ENCODE measurements at places on chromosomes 6 and 20.

DNA sequence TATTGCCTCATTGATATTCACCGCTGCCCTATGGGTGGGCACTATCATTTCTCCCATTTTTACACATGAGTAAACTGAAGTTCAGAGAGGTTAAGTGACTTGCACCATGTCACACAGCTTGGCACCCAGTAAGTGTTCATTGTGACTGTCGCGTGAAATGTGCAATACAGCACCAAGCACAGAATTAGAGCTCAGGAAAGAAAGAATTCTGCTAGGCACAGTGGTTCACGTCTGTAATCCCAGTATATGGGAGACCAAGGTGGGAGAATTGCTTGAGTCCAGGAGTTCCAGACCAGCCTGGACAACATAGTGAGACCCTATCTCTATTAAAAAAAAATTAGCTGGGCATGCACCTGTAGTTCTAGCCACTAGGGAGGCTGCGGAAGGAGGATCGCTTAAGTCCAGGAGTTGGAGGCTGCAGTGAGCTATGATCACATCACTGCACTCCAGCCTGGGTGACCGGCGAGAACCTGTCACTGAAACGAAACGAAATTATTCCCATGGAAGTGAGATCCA, 626 bp downstream of the SLC13A3 start:
- H3K4me3 ChIP-seq = peak overlapping the region; percentile 79
- H3K36me3 ChIP-seq = peaks cover 10% of the 10 kb centered on the region
- DNase-seq = no peak
- peaks cover 64% of the 10 kb centered on the region for H3K27me3 ChIP-seq
- H3K27ac ChIP-seq = no peak overlapping the region

GRCh38 chr6:22124756-22125155, 172.1 kb downstream of the PRL start:
- H3K36me3 ChIP-seq = peaks cover 84% of the 10 kb centered on the region
- no peaks in the 10 kb centered on the region for H3K27me3 ChIP-seq
- H3K4me1 ChIP-seq = no peaks in the 10 kb centered on the region
- H3K4me3 ChIP-seq = no peak overlapping the region
- DNase-seq = no peak
- H3K27ac ChIP-seq = no peak overlapping the region

- no peaks in the 10 kb centered on the region for H3K36me3 ChIP-seq
- H3K4me3 ChIP-seq = no peak overlapping the region
These were observed 152.1 kb upstream of the STMND1 start for GRCh38 chr6:16949716-16950115.

DNA sequence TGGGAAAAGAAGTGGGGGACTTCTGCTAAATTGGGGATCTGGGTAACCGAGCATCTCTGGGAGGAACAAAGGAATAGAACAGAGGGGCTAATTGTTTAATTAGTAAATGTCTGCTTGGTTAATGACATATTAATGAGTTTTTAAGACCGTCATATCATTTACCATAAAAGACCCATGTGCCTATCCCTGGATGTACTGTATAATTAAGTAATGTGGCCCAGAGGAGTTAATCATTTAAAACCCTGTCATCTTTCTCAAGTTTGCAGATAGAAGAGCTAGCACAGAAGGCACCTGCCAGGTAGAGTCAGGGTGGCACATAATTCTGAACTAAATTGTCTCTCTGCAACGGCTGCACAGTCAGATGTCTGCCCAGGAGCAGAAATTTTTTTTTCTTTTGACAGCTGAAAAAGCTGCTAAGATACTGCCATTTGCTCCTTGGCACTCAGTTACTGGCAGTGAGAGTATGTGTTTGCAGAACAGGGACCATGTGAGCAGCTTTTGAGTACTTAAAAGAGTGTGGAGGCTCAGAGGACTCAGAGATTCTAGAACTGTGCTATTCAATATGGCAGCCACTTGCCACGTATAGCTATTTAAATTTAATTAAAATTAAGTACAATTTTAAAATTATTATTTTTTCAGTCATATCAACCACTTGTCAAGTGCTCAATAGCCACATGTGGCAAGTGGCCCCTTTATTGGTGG, 202.7 kb upstream of the SLC35B3 start:
- H3K27ac ChIP-seq = no peak overlapping the region
- H3K4me3 ChIP-seq = no peak overlapping the region
- peaks cover 22% of the 10 kb centered on the region for H3K4me1 ChIP-seq
- H3K27me3 ChIP-seq = peaks cover 12% of the 10 kb centered on the region

DNA sequence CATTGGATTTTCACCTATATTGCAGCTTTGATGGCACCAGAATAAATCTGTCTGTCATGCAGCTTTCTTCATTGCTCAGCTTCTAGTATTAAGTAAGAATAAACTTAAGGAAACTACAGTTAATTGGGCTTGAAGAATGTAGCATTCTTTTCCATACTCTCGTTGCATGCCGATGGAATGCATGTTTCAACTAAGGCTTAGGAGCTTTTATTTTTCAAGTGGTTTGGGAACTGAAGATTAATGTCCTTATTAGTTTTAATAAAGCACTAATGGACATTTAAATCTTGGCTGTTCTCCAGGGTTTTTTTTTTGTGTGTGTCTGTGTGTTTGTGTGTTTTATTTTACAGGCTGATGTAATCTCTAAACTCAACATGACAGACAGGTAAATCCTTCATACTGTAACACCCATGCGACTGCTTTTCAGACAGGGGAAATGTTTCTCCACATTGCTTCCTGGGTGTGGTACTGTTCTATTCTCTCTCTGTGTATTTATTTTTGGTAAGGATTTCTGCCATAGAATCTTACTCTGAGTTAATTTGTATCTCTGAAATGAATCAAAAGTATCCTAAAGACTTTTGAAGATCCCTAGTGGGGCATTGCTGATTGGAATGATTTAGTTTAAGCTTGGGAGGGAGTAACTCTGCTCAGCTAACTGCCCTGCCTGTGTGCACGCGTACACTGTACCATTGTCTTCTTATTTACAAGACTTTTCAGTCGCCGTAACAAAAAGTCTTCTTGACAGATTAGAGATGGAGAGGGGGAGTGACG, 38.0 kb downstream of the SLC9A8 start:
- no peak for DNase-seq
- H3K27me3 ChIP-seq = no peaks in the 10 kb centered on the region
- H3K36me3 ChIP-seq = peaks cover 7% of the 10 kb centered on the region
- no peak overlapping the region for H3K4me3 ChIP-seq

DNA sequence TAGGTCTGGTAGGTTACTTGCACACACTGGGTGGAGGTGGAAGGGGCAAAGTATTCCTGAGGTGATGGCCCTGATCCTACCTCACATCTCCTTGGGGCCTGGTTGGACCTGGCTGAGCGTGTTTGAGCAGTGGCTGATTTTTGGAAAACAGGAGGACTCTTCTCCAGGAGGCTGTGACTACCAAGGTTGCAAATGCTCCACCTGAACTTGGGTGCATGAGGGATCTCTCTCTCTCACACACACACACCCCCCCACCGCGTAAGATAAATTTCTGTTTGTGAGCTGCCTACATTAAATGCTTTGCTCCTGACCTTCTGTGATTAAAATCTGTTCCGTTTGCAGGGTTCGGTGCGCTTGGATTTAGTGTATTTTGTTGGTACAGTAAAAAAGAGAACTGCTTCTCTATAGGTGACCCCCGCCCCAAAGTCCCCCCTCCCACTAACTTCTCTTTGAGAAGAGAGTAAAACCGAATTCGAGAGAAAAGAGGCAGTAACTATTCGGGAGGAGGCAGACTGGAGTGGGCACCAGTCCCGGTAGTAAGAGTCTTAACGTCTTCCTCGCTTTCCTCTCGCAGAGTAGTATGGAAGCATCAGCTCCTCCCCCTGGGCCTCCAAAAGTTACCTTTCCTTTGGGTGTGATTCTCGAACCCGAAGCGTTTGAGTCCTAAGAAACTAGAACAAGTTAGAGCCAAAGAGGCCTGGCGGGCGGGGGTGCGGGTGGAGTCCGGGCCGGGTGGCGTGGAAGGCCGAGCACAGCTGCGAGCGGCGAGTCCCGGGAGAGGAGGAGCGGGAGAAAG, 585 bp upstream of the DSE start:
- H3K4me3 ChIP-seq = peak overlapping the region; percentile 93
- peak; percentile 3 for DNase-seq
- peaks cover 10% of the 10 kb centered on the region for H3K36me3 ChIP-seq

DNA sequence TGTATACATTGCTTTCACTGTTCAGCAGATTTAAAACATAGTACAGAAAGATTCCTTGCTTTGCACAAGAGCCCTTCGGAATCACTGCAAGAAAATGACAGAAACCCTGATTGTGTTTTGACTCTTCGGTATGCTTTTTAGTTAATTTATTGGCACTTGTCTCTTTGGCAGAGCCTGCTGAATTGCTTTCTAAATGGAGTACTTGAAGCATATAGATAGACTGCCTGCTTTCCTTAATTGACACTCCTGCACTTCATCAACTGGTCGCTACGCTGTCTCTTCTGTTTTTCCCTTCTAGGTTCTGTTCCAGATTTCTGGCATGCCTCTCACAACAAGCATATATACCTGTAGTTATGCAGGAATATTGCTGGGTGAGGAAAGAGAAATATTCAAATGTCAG, 22.4 kb upstream of the RBM24 start:
- no peak for DNase-seq
- no peaks in the 10 kb centered on the region for H3K36me3 ChIP-seq
- no peaks in the 10 kb centered on the region for H3K27me3 ChIP-seq
- H3K27ac ChIP-seq = no peak overlapping the region
- H3K4me1 ChIP-seq = no peaks in the 10 kb centered on the region

GRCh38 chr6:156154896-156155295, 622.3 kb upstream of the ARID1B start:
- H3K36me3 ChIP-seq = no peaks in the 10 kb centered on the region
- H3K27ac ChIP-seq = no peak overlapping the region
- H3K4me3 ChIP-seq = no peak overlapping the region
- no peaks in the 10 kb centered on the region for H3K27me3 ChIP-seq

DNA sequence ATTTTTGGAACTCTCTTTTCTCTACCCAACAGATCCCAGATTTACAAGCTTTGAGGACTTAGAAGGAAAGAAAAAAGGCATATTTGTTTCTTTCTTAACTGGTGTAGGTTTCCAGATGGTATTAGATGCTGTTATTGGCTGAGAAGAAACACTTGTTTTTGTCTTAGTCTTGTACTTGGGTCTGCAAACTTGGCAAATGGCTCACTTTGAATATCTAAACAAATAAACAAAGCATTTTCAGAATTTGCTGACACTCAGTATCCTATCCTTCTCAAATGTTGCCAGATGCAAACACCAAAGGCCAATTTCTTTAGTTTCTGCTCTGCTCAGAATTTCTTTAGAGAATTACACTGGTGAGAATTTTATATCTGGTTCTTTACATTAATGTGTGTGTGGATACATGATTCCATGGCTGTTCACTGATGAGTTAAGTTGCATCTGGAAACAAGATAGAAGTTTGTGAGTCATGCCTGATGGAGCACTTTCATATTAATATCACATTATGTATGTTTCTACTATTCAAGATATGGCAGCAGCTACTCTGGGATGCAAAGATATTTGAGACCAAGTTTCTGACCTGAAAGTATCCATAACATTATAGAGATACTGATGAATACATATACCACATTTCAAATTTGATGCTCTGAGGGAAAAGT, 43.7 kb upstream of the CEP162 start:
- no peaks in the 10 kb centered on the region for H3K36me3 ChIP-seq
- H3K27me3 ChIP-seq = peaks cover 3% of the 10 kb centered on the region

DNA sequence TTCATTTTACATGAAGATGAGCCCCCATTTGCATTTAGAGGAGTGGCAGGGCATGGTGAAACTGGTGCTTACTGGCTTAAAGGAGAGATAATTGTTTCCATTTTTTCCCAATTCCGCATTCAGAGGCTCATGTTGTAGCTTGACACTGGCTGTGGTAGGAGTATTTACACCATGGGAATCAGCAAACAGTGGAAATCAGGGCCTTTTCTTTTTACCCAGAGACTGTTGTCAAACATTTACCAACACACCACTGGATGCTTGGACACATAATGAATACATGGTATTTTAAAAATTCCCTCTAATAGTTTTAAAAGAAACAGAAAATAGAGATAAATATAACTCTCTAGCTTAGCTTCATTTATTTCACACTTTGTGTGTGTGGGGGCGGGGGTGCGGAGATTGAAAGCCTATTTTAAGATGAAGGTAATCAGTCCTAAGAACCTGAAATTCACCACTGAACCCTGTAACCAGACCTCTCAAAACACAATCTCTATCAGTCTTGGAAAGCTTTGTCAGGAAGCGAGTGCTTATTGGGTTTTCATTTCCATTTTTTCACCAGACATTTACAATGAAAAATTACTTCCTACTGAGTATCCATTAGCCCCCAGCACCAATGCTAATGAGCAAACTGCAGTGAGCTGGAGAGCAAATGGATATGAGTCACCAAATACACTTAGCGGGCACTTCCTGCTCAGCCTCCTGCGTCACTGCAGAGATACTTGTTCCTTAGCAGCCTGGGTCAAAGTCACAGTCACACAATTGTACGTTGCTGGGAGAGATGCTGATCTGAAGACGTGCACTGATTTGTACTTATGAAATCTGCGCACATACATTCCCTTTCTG, 532.0 kb downstream of the BCKDHB start:
- no peak overlapping the region for H3K27ac ChIP-seq
- no peak for DNase-seq
- no peaks in the 10 kb centered on the region for H3K36me3 ChIP-seq
- H3K4me3 ChIP-seq = no peak overlapping the region
- peaks cover 14% of the 10 kb centered on the region for H3K4me1 ChIP-seq

- H3K4me3 ChIP-seq = peak overlapping the region; percentile 38
- DNase-seq = no peak
- peaks cover 96% of the 10 kb centered on the region for H3K4me1 ChIP-seq
- peaks cover 54% of the 10 kb centered on the region for H3K36me3 ChIP-seq
- peak overlapping the region; percentile 92 for H3K27ac ChIP-seq
These were observed 167.0 kb downstream of the SOBP start for GRCh38 chr6:107656883-107657282.

- H3K36me3 ChIP-seq = no peaks in the 10 kb centered on the region
- H3K27me3 ChIP-seq = no peaks in the 10 kb centered on the region
- no peak overlapping the region for H3K27ac ChIP-seq
- no peak for DNase-seq
These were observed 137.0 kb downstream of the KCNQ5 start for GRCh38 chr6:72758901-72759300.

DNA sequence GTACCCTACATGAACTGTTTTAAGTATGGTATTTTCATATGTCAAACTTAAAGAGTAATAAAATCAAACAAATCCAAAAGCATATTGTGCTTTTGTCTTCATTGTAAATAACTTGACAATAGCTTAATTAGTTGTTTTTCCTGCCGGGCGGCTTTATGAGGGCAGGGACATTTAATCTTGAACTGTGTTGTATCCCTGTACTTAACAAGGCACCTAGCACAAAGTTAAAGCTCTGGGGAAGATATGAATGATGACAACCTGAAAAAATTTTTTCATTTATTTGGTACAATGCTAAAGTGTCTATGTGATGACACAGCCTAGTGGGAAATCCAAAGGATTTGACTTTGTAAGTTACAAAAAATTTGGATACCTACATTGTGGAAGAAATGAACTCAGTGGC, 502 bp upstream of the HACE1 start:
- peak overlapping the region; percentile 86 for H3K4me3 ChIP-seq
- no peak for DNase-seq
- H3K4me1 ChIP-seq = peaks cover 11% of the 10 kb centered on the region
- no peak overlapping the region for H3K27ac ChIP-seq

All from nephron progenitor cell (in vitro differentiated cells).